Activated CD4-positive, alpha-beta T cell treated with anti-CD3 and anti-CD28 coated beads for 36 hours (primary cell): ENCODE measurements at places on chromosomes 12 and 14. TPM values are rescaled to one million over a fixed set of nuclear protein-coding genes. Genes with fewer than 3 reads are reported as not detected.

The LMO3 gene
- total RNA-seq, result not detected

The RASSF8 gene
- 1.3 TPM for total RNA-seq

The EEA1 gene
- total RNA-seq, result 20.2 TPM

DNA sequence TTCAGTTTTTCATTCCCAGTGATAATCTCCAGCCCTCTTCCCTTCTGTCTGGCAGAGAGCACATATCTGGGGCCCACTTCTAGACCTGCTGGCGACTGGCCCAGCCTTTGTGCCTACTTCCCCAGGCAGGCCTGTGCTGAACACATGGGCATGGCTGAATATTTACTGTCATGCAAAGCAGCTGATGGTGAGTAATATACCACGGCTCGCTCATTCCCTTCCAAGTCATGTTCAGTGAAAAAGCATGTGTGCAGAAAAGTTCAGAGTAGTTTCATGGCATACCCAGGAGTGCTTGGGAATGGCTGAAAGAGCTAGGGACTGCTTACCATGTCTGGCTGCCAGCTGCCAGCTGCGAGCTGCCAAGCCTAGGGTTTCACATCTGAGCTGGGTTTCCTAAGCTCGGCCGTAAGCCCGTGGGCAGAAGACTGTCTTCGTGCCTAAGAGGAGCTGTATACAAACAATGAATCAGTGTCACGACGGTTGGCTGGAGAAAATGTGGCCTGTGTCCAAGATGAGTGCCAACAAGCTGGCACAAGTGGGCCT lies 179.9 kb upstream of the PELI2 start:
- DNase-seq, result no peak
- H3K4me3 ChIP-seq, result no peak overlapping the region
- no peaks in the 10 kb centered on the region for H3K36me3 ChIP-seq
- no peaks in the 10 kb centered on the region for H3K4me1 ChIP-seq
- H3K27ac ChIP-seq, result no peak overlapping the region
- H3K27me3 ChIP-seq, result no peaks in the 10 kb centered on the region

GRCh38 chr14:52044791-52045522 lies 23.9 kb downstream of the NID2 start:
- H3K27me3 ChIP-seq, result peaks cover 5% of the 10 kb centered on the region
- no peaks in the 10 kb centered on the region for H3K36me3 ChIP-seq
- peak; percentile 13 for DNase-seq
- H3K27ac ChIP-seq, result peak overlapping the region; percentile 45

DNA sequence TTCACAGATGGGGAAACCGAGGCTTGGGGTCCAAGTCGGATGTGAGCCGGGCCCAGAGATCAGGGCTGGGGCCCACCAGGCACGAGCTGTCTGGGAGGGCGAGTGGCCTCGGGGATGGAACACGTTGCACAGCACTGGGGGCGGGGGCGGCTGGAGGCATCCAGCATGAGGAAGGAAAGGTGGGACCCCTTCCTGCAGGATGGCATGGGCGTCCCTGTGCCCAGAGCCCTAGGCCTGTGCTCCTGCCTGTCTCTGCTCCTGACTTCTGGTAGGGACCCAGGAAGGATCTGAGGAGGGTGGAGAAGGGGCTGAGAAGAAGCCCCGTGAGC lies 183.4 kb downstream of the KIF26A start:
- H3K36me3 ChIP-seq, result no peaks in the 10 kb centered on the region
- H3K4me3 ChIP-seq, result no peak overlapping the region
- no peak overlapping the region for H3K27ac ChIP-seq
- no peaks in the 10 kb centered on the region for H3K4me1 ChIP-seq
- peaks cover 6% of the 10 kb centered on the region for H3K27me3 ChIP-seq

GRCh38 chr12:75196865-75197264 lies 12.8 kb downstream of the KCNC2 start:
- no peak for DNase-seq
- H3K27me3 ChIP-seq, result peaks cover 2% of the 10 kb centered on the region
- no peak overlapping the region for H3K4me3 ChIP-seq
- no peaks in the 10 kb centered on the region for H3K36me3 ChIP-seq
- peaks cover 9% of the 10 kb centered on the region for H3K4me1 ChIP-seq
- no peak overlapping the region for H3K27ac ChIP-seq

- no peak overlapping the region for H3K4me3 ChIP-seq
- H3K4me1 ChIP-seq, result no peaks in the 10 kb centered on the region
- no peaks in the 10 kb centered on the region for H3K36me3 ChIP-seq
These were observed 8.1 kb upstream of the DENND5B start for GRCh38 chr12:31599053-31599452.

- no peak for DNase-seq
- H3K27me3 ChIP-seq, result no peaks in the 10 kb centered on the region
- H3K4me3 ChIP-seq, result no peak overlapping the region
- H3K36me3 ChIP-seq, result no peaks in the 10 kb centered on the region
- no peak overlapping the region for H3K27ac ChIP-seq
These were observed 429.3 kb upstream of the SOX5 start for GRCh38 chr12:24378548-24379407.

DNA sequence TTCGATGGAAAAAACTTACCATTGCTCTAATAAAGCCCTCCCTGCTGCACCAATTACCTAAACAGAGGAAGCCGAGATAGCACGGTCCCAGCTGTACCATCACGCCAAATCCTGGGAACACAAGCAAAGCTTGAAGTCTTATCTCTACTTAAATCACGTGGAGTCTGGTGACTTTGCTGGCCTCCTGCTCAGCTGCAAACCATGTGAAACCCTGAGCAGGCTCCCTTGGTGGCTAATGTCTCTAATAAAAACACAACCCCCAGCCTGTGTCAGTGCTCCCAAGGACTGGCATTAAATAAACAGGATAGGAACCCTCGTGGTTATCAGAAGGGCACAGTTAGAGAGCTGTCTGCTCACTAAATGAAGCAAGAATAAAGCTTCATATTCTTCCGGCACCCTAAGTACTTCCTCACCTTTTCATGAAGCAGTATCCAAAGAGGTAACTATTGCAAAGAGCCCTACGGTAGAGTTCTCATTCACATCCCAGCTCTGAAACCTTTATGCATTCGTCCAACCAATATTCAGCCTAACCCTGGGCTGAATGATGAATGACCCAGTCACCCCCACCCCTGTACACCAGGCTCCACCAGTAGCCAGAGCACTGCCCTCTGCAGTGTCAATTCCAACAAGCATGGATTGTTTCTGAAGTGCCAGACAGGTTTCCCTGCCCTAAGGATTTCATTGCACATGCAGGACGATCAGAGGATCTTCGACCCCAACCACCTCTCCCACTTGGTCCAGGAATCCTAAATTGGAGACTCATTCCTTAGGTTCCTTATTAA lies 452.7 kb upstream of the TMPO start:
- no peak for DNase-seq
- H3K4me3 ChIP-seq, result no peak overlapping the region
- H3K4me1 ChIP-seq, result no peaks in the 10 kb centered on the region

DNA sequence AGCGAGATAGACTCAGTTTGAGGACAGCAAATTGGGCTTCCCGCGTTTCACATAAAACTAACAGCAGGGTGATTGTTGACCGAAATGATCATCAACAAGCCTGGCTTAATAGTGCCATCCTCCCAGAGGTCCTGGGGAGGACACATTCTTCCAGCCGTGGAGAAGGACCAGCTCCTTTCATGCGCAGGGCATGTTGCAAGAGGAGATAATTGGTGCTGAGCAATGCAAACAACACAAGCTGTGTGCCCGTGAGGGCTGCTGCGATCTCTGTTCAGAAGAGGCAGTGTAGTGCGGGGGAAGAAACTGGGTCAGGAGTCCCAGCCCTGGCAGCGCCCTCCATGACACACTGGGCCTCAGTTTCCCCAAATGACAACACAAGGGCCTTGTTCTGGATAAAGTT lies 54.3 kb downstream of the CCDC85C start:
- no peak for DNase-seq
- H3K27me3 ChIP-seq, result no peaks in the 10 kb centered on the region
- no peaks in the 10 kb centered on the region for H3K4me1 ChIP-seq
- no peak overlapping the region for H3K27ac ChIP-seq

The BEST3 gene
- total RNA-seq, result not detected

- H3K4me3 ChIP-seq, result no peak overlapping the region
- no peaks in the 10 kb centered on the region for H3K36me3 ChIP-seq
- no peaks in the 10 kb centered on the region for H3K4me1 ChIP-seq
- no peak for DNase-seq
These were observed 1346.4 kb upstream of the SEL1L start for GRCh38 chr14:82879949-82880535.

GRCh38 chr12:38638401-38638800 lies 267.0 kb downstream of the CPNE8 start:
- DNase-seq, result no peak
- no peaks in the 10 kb centered on the region for H3K27me3 ChIP-seq
- no peaks in the 10 kb centered on the region for H3K4me1 ChIP-seq

The GPN3 gene
- 62.0 TPM for total RNA-seq

The OR10G2 gene
- not detected for total RNA-seq

DNA sequence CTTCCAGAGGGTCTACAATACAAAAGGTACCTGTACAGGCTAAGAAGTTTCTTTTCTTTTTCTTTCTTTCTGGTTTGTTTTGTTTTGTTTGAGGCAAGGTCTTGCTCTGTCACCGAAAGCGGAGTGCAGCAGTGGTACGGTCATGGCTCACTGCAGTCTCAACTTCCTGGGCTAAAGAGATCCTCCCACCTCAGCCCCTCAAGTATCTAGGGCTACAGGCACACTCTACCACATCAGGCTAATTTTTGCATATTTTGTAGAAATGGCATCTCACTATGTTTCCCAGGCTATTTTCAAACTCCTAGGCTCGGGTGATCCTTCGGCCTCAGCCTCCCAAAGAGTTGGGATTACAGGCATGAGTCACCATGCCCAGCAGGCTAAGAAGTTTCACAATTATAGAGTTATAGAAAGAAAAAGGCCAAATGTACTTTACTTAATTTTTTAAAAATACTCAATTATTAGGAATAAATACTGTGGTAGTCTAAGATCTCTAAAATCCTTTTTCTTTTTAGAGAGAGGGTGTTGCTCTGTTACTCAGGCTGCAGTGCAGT lies 3.0 kb upstream of the PIGH start:
- DNase-seq, result no peak
- H3K4me1 ChIP-seq, result peaks cover 22% of the 10 kb centered on the region
- H3K27me3 ChIP-seq, result no peaks in the 10 kb centered on the region
- no peak overlapping the region for H3K4me3 ChIP-seq
- no peak overlapping the region for H3K27ac ChIP-seq

DNA sequence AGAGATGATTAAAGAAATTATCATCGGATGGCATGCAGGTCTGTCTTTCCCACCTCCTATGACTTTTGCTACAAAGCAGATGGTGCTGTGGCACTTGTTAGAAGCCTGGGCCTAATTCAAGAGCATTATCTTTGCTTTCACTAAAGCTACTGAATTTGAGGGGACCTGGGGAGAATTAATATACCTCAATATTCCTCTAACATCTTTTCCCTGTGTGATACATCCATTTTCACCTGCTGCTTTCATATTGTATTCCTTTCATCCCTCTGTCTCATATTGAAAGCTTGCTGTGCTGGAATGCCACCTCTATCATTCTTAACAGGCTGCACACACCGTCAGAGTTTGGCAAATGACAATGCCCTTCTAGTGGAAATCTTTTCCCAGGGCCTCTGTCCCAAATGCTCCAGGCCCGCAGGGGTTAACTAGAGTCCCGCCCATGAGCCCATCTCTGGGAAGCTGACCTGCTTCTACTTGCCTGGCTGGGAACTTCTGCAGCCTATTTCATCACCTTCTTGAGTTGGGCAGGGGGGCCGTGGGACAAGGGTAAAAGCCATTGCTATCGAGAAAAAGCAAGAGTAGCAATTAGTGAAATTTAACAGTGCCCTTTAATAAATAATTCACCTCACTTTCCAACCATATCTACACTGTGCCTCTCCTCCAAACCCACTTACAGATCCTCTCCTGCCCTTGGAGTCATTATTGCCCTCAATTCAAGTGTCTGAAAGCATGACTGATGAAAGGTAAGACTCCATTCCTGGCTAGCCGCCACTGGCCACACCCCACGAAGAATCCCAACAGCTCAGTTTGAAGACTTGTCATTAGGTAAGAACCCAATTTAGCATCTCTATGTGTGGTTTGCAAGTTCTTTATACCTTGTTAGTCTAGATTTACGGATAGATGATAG lies 126.7 kb upstream of the BTG1 start:
- H3K36me3 ChIP-seq, result no peaks in the 10 kb centered on the region
- peaks cover 2% of the 10 kb centered on the region for H3K4me1 ChIP-seq
- H3K27me3 ChIP-seq, result no peaks in the 10 kb centered on the region
- H3K27ac ChIP-seq, result no peak overlapping the region
- no peak overlapping the region for H3K4me3 ChIP-seq

The INHBC gene
- total RNA-seq, result not detected

- no peak for DNase-seq
- no peak overlapping the region for H3K4me3 ChIP-seq
- no peaks in the 10 kb centered on the region for H3K36me3 ChIP-seq
- H3K27ac ChIP-seq, result no peak overlapping the region
- no peaks in the 10 kb centered on the region for H3K27me3 ChIP-seq
- peaks cover 8% of the 10 kb centered on the region for H3K4me1 ChIP-seq
These were observed 23.8 kb upstream of the GPR132 start for GRCh38 chr14:105088812-105089745.

DNA sequence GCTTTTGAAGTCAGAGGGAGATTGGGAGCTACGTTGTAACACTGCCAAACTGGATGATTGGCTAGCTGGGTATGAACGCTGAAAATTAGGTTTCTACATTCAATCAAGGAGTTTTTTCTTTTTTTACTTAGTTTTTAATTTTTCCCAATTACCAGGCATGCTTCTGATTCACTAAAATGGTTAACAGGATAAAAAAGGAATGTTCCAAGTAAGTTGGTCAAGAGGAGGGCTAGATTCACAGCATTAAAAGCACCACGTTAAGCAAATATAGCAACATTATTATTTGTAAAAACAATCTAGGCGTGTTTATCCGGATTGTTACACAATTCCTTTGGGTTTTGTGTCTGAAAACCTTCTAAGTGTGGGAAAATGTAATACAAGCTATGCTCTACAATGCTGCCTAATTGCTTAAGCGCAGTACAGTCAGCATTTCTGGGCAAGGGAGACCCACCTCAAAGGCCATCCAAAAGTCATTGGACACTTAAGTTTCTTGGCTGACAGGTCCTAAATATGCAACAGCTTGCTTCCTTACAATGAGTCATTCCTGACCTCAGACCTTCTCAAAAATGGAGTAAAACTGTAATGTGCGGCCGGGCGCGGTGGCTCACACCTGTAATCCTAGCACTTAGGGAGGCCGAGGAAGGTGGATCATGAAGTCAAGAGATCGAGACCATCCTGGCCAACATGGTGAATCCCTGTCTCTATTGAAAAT lies 1.2 kb downstream of the RPLP0 start:
- H3K4me3 ChIP-seq, result peak overlapping the region; percentile 98
- peak overlapping the region; percentile 99 for H3K27ac ChIP-seq
